ENCODE measurements at places on chromosomes 5 and 9. TPM values are rescaled to one million over a fixed set of nuclear protein-coding genes. Genes with fewer than 3 reads are reported as not detected.

DNA sequence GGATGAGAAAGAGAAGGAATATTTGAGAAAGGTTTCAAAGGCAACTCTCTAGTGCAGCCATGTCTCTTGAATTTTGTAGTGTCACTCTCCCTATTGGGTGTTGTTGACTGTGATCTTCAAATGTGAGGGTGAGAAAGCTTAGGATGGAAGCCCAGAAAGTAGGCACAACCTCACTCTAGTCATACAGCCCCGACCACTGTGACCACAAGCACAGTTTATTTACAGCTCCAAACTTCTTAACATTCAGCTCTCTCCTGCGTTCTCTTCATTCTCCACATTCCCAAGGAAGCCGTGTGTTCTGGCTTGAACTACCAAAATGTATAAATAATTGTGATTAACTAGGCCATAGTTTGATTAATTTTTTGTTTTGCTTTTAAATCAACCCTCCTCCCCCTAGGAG, 542.9 kb downstream of the LRRC70 start:
- DNase-seq, result no peak

COX7C gene
- total RNA-seq, result 423 TPM

TEX48 gene
- not detected for total RNA-seq

SAXO1 gene
- not detected for total RNA-seq

SCAI gene
- 8.6 TPM for total RNA-seq

- DNase-seq, result no peak
Observed at GRCh38 chr9:134130503-134131375, 5.1 kb upstream of the WDR5 start.

GRCh38 chr5:88979244-88979643, 96.3 kb upstream of the MEF2C start:
- DNase-seq, result no peak

SECISBP2 gene
- total RNA-seq, result 31.5 TPM

- DNase-seq, result no peak
Observed at GRCh38 chr9:33017283-33018041, 7.6 kb upstream of the DNAJA1 start.

- no peak for DNase-seq
Observed at GRCh38 chr9:112719696-112720095, 1.8 kb upstream of the INIP start.

DNA sequence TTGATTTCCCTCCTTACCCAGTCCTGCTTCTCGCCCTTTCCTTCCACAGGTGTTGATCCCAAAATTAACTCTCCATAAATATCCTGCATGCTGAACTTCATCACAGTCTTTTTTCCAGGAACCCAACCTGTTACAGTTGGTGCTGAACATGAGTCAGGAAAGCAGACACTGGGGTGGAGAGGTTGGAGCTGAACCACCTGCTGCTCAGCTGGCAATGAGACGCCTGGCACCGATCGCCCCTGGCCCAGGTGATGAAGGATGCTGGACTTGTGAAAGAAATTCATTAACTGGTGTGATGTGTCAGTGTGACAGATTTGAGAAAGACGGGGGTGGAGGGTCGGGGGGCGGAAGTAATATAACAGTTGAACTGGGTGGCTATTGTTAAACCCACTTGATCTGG, 30.6 kb downstream of the CPLX2 start:
- DNase-seq, result no peak

- peak; percentile 63 for DNase-seq
Observed at GRCh38 chr5:135693371-135693955, 114.7 kb upstream of the CXCL14 start.

DNA sequence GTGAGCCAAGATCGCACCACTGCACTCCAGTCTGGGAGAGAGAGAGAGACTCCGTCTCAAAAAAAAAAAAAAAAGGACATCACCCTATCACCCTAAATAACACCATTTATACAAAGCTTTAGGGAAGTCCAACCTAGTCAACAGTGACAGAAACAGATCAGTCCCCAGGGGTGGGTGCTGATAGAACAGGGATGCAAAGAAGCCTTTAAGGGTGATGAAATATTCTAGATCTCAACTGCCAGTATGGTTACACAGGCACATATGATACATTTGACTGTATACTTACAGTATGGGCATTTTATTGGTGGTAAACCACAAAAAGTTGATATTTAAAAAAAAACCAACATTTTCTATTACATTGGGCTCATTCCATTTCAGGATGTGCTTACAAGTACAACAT, 4.8 kb downstream of the RETREG1 start:
- no peak for DNase-seq

DNA sequence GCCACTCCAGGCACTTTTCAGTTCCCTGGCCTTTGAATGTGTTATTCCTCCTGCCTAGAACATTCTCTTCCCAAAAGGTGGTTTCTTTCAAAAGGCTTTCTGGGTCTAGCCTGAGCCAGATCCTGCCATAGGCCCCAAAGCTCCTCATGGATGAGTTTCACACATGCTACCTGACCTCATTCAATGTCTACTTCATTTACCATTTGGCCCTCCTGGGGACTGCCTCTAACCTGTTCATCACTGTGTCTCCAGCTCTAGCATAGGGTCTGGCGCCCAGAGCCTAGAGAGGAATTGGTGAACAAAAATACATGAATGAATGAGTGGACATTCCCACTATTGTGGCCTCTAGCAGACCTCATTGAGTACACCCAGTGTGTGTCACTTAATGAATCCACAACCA, 5.4 kb upstream of the P4HA2 start:
- DNase-seq, result no peak

- DNase-seq, result no peak
Observed at GRCh38 chr9:127007638-127008037, 93.1 kb downstream of the RALGPS1 start.

SELENOP gene
- 70.3 TPM for total RNA-seq

C5orf52 gene
- total RNA-seq, result not detected

DNA sequence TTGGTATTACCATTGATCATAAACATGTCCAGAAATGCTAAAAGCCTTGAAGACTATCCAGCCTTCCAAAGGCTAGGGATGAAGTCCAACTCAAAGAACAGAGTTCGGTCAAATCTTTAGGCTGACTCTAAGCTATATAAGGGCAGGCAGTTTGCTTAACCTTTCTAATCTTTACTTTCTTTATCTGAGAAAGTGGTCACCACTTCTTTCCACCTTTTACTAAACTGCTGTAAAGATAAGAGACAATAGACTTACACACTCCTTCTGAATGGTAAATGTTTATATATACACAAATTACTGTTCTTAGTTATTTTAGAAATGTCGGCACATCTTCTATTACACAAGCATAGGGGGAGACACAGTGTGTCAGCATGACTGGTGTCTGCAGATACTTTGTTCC, 100.4 kb downstream of the NREP start:
- no peak for DNase-seq

SH3TC2 gene
- 0.83 TPM for total RNA-seq

PALM2AKAP2 gene
- 25.3 TPM for total RNA-seq

GRCh38 chr5:31098811-31099210, 94.7 kb upstream of the CDH6 start:
- no peak for DNase-seq

DNA sequence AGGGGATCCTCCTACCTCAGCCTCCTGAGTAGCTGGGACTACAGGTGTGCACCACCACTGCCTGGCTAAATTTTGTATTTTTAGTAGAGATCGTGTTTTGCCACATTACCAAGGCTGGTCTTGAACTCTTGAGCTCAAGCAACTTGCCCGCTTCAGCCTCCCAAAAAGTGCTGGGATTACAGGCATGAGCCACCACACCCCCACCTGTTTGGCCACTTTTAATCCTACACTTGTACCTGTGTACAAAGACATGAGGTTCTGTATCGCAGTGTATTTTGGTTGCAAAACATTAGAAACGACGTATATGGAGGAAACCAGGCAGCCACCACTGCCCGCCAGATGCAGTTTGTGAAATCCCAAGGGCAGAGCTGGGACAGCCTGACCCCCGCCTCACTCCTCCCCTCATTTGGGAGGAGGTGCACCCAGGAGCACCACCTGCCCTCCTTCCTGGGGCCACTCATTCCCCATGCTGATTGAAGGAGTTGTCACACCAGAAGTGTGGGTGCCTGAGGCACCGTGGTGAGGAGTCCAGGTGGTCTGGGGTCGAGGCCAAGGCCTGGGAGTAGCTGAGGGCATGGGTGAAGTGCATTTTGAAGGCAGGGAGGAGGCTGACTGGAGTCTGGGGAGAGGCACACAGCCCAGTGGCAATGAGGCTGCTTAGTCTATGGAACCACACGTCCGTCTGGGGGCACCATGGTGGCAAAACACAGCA, 39.3 kb upstream of the OLFM1 start:
- peak; percentile 77 for DNase-seq

DNA sequence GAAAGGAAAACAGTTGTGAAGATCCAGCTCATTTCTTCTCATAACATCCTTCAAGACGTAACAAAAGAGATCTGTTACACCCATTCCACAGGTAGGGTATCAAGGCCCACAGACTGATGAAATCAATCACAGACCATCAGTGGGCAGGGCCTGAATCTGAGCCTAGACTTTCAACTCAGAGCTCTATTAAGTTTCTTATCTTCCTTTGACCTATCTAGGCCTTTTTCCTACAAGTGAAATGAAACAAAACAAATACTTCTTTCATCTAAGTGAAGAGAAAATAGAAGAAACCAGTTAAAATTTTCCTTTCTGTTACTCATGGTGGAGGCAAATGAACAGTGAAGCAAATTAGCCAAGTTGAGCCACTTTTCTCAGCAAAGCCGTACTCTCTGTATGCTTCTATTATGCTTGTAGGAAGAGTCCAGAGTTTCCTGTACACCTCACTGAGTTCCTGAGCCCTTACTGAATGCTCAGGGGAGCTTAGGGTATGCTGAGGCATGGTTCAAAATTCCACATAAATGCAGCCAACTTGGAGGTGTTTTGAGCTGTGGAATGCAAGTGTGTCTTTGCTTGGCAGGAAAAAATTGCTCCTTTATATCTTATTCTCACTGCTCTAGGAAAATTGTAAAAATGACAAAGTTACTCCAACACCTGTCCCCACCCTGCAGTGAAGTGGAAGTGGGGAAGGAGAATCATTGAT, 91.9 kb downstream of the FEM1C start:
- no peak for DNase-seq

GRCh38 chr5:43042626-43043399, 2.7 kb upstream of the ANXA2R start:
- DNase-seq, result no peak

C9 gene
- total RNA-seq, result not detected

- no peak for DNase-seq
Observed at GRCh38 chr5:170631466-170632195, 127.8 kb downstream of the KCNIP1 start.

WNT8A gene
- total RNA-seq, result not detected

APBA1 gene
- 5.1 TPM for total RNA-seq

- DNase-seq, result no peak
Observed at GRCh38 chr9:5893591-5894236, 3.0 kb downstream of the MLANA start.

- DNase-seq, result peak; percentile 98
Observed at GRCh38 chr5:149960272-149961185, at the start of gene SLC26A2. Gene SLC26A2 (plus strand): TSS chr5:149960758. CDS start chr5:149977653, 16,895 bp downstream.

DNA sequence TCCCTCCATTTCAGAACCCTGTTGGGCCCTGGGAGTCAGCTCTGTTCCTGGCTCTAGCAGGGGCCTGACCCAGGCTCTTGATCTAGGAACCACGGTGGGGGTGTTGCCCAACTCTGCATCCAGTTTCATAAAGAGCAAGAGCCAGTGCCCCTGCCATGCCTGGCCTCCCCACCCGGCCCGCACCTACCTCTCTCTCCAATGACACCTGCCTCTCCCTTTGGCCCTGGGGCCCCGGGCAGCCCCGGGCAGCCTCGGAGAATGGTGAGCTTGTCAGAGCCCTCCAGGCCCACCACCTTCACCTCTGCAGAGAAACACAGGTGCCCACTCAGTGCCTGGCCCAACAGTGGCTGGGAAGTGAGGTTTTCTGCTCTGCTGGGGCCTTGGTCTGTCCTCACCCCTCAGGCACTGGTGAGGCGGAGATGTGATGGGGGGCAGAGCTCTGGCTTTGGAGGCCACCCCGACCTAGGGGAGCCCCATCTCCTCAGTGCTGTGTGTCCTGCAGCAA, 1.5 kb downstream of the FCN1 start:
- DNase-seq, result peak; percentile 81

GRCh38 chr5:137822984-137823383, 44.7 kb upstream of the MYOT start:
- DNase-seq, result no peak

GRCh38 chr9:121505903-121506735, 6.5 kb upstream of the GGTA1 start:
- DNase-seq, result no peak

DNA sequence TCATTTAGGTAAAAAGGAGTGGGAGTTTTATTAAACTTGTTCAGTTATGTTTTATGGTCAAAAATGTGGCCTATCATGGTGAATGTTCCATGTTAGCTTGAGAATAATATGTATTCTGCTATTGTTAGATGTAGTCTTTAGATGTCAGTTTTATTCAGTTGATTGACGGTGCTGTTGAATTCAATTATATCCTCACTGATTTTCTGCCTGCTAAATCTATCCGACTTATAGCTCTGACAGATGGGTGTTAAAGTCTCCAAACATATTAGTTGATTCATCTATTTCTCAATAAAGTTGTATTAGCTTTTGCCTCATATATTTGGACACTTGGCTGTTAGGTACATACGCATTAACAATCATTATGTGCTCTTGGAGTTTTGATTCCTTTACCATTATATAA, 49.0 kb upstream of the ALDH1A1 start:
- DNase-seq, result no peak

SLC36A2 gene
- not detected for total RNA-seq

DNA sequence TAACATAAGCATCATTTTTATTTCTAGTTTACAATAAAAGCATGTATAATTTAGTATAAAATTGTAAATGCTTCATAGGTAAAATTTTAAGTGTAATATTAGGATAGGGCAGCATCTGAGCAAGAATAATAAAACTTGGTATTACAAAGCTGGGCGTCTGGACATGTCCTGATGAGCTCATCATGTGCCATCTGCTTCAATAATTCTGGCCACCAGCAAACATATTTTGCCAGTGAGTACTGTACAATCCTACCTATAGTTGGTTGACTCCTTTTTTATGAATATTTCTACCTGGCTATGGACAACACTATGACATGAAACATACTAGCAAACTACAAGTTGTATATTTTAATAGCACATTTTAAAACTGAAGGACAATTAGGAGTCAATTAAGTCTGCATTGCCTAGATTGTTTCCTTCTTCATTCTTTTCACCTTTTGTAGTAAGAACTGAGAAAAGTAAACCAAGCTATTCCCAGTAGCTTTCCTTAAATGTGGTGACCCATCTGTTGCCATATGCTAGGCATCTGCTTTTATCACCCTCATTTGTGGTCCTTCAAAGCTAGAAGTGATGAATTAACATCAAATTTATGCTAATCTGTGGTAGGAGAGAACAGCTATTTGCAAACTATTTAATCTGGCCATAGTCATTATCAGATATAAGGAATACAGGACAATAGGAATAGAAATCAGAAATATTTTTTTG, 23.4 kb downstream of the LURAP1L start:
- no peak for DNase-seq
